ENCODE measurements at places on chromosomes 4 and X.

GRCh38 chrX:115988825-115989224, 181.7 kb upstream of the AGTR2 start:
- DNase-seq, result no peak

- no peak for DNase-seq
These were observed 177.6 kb downstream of the RNF150 start for GRCh38 chr4:140955641-140956040.

DNA sequence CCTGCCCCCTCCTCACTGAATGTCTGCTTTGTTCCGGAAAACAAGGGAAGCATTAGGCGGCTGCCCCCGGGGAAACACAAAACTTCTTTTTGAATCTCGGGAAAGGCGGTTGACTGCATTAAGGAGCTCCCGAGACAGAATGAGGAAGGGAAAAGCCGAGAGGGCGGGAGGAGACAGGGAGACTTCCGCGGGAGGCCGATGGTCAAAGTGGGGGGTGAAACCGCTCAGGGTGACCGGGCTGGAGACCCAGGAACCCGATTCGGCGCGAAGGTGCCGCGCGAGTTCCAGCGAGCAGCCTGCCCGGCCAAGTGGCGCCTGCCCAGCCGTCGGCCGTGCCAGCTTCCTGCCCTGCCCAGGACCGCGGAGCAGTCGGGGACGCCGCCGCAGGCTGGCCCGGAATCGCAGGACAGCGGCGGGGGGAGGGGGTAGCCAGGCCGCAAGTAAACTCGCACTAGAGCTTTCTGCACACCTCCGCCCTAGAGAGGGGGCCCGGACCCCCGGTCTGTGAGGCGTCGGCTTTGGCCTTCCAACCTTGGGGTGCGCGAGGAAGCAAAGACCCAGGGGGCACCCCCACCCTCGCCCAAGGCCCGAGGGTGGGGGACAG, 55.1 kb upstream of the BCOR start:
- no peak for DNase-seq

DNA sequence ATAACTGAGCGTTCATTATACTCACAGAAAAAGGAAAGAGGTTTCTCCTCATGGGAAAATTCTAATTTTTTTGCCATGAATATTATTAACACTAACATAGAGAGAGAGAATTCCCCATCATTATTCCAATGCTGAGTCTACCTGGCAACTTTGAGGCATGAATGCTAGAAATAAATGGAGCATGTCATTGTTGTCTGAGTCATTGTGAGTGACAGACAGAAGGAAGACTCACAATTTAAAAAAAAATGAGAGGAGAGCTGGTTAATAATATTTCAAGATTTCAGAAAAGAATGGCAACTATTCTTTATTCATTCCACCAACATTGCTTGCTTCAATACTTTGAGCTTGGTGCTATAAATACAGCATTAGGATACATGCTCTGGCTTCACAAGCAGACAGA, 170.4 kb upstream of the HS3ST1 start:
- no peak for DNase-seq

- DNase-seq, result no peak
These were observed 1.1 kb upstream of the ABLIM2 start for GRCh38 chr4:8159537-8160232.

DNA sequence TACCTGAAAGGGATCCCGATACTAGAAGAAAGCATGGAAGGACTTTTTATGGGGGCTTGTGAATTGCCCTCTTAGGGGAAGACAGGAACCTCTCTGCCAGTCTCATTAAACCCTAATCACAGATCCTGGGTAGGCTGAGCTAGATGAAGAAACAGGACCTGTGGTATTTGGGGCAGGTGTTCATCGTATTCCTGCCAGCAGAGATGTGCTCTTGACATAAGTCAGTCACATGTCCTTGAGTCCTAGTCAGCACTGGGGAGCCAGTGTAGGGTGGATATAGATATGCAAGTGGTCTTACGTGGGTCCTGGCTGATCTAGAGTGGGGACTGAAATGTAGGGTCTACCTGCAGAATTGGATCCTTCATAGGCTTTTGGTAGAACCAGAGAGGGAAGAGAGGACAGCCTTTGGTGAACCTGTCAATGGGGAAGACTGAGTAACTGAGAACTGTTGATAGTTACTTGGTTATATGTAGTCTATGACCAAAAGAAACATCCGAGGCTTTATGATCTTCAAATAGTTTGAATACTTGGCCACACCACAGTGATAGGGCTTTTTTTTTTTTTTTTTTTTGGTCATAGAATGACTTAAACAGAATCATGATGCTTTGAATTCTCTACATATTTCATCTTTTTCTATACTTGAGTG, 63.5 kb upstream of the WDR1 start:
- no peak for DNase-seq

DNA sequence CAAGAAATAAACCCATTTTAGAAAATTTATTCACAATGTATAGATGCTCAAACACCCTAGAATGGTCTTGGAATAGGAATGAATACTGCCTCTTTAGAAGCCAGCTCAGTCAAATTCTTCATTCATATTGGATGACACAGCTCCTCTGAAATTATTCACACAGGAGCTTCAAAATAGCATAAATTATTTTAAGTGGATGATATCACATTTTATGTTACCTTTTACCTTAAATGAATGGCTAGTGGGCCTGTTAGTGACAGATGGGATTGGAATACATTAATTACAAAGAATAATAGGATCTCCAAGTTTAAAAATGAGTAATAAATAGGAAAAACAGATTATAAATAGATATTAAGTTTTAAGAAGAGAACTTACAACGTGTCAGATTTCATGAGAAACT, 184.4 kb downstream of the GABRB1 start:
- DNase-seq, result no peak

- no peak for DNase-seq
These were observed at the start of gene GAB1 for GRCh38 chr4:143336781-143337599. Gene GAB1 (plus strand): TSS chr4:143336876. CDS start chr4:143337189, 313 bp downstream.

GRCh38 chr4:36067116-36067515, 177.2 kb downstream of the ARAP2 start:
- no peak for DNase-seq

DNA sequence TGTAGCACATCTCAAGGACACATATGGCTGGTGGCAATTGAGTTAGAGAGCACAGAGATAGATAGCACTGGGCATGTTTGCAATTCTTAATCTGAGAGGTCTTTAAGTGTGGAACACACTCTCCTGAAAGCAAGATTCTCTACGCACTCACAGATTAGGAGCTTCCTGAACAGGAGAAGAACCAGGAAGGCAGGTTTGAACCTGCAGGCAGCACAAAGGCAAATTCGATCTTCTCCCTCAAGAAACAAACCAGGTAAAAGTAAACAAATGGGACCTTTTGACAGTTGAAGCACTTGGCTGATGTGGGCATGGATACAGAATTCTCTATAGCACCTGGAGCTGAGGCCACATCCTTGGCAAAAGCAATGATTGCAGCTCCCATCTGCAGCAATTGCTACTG, 24.3 kb downstream of the HS3ST1 start:
- no peak for DNase-seq

GRCh38 chrX:9957743-9958142, 9.4 kb upstream of the CLDN34 start:
- no peak for DNase-seq

- no peak for DNase-seq
These were observed 1105.1 kb upstream of the TENM3 start for GRCh38 chr4:181138116-181138515.

DNA sequence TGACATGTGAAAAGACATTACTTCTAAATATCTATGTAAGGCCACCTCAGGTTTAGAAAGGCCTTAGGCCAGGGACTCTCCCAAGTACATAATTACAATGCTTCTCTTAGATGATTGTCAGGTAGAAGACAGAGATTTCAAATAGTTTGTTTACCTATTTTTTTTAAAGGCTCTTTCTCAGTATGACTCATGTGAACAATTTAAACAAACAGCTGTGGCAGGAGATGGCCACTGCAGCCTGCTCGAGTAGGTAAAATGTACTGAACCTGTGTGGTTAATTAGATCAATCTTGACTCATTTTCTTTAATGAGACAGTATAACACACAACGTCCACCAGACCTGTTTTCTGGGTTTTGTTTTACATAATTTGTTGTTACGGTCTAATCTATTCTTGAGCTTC, 50.2 kb downstream of the LEF1 start:
- DNase-seq, result no peak

GRCh38 chr4:40587826-40588225, 41.8 kb downstream of the RBM47 start:
- DNase-seq, result no peak

DNA sequence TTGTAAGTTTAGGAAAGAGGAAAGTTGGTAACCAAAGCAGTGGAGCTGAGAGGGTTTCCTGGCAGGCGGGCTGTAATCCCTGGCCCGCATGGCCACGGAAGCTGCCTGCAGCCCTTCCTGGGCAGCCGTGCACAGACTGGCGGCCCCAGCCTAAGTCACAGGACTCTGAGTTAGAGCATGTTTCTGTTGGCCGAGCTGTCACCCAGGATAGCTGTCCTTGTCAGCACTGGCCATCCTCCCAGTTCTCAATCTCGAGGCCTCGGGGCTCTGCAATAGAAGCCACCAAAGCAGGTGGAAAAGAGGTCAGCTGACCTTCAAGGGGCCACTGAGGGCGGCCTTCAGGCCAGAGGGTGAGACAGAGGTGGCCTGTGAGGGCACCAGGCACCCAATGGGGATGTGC, 20.5 kb downstream of the PNMA6E start:
- no peak for DNase-seq

DNA sequence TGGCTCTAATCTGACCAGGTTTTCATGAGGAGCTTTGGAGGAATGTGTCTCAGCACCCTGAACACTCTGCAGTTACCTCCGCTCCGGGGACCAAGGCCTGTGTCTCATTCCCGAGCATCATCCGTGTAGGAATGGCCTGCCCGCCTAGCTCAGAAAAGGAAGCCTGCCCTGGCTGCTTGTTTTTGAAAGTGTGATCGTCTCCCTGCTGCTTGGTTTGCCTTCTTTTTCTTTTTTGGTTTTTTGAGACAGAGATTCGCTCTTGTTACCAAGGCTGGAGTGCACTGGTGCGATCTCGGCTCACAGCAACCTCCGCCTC, 73.3 kb downstream of the CRLF2 start:
- no peak for DNase-seq

GRCh38 chr4:175246941-175247340, 328.8 kb downstream of the ADAM29 start:
- no peak for DNase-seq

DNA sequence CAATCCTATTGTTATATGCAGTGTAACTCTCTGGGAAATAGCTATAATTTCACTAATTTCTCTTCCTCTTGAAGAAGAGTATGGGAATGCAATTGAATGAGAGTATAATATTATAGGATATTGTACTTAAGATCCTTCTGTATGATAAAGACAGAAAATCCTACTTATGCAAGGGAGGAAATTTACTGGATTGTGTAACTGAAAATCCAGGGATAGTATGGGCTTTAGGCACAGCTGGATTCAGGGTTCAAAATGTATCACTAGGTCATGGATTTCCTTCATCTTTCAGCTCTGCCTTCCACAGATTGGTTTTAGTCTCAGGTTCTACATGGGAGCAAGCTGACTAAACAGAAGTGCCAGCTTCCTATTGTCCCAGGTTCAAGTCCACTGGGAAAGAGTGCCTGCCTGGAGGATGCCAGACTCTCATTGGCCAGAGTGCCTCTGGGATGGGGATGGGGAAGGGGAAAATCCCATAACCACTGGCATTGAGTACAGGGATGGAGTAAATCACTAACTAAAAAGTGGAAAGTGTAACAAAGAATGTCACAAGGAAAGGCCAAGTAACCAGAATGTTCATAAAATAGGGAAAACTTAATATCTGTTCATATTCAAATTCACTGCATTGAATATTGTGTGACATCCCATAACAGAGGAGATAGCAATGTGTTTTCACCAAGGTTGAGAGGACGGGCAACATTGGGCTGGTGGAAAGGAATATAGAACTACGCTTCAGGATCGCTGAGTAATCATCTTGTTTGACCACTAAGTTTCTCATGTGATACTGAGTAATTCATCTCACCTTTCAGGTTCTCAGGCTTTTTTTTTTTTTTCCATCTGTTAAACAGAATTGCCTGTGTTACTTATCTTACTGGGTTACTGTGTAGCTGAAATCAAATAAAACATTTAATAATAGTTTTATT, 75.7 kb downstream of the ANXA3 start:
- no peak for DNase-seq

GRCh38 chr4:24655326-24655725, 71.0 kb upstream of the DHX15 start:
- no peak for DNase-seq

- no peak for DNase-seq
These were observed 47.0 kb downstream of the THAP9 start for GRCh38 chr4:82947498-82947897.

DNA sequence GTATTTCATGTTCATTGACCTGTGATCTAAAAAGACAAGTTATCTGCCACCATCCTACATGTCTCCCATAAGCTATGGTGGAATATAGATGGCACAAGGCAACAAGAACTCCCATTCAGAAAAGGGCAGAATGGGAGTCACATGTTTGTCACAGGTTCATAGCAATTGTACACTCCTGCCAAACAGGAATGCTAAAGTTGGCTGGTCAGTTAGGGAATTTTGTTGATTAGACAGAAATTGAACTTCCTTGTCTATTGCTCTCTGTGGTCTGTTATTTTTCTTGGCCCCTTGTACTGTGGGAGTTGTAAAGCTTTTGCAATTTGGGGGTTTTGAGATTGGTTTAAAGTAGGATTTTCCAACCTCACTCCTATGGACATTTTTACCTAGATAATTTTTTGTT, 101.7 kb upstream of the SOD3 start:
- no peak for DNase-seq

- DNase-seq, result no peak
These were observed 247.9 kb upstream of the POF1B start for GRCh38 chrX:85627363-85627762.

- no peak for DNase-seq
These were observed 459.8 kb upstream of the CTSO start for GRCh38 chr4:156413239-156414135.

DNA sequence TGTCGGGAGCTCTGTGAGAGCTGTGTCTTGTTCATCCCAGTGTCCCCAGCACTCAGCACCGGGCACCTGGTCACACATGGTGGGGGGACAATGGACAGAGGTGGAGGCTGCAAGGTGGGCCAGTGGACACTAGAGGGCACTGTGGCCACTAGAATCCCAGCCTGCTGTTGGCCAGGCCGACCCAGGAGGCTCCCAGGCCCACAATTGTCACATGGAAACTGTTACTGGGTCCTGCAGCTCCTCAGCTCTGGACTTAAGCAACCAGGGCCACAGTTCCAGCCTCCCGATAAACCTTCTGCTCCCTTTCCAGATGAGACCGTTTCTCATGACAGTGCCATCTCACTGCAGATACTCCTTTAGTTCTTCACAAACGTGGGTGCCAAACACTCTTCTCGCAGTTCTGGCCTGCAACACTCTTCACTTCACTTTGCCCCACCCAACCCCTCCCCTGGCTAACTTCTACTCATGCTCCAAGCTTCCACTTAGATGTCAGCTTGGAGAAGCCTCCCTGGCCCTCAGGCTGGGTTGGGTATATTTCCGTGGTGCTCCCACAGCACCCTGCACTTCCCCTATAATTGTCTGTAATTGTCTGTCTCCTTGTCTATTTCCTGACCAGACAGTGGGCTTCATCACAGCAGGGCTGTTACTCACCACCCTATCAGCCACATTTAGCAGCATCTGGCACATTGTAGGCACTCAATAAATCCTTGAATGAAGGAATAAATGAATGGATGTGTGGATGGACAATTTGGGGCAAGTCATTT, 3.5 kb upstream of the IQSEC2 start:
- DNase-seq, result no peak
